Central memory CD4-positive, alpha-beta T cell (primary cell): ENCODE measurements at places on chromosomes 1 and 21.

- no peak for DNase-seq
Observed at GRCh38 chr21:38986806-38987632, 181.3 kb downstream of the ETS2 start.

DNA sequence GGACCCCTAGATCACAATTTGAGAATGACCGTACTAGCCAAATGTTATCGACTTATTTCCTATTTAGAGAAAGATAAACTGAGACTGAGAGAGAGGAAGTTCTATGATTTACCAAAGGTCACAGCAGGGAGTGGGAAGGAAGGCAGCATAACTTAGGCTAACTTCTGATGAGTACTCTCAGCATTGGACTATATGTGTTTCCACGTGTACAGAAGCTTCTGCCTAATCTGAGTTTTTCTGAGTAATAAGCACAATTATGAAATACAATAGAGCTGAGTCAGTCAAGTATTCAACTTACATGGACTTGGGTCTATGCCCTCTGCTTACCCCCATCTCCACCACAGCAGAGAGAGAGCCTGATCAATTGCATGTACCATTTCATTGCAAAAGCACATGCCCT lies 88.1 kb upstream of the HIVEP3 start:
- no peak for DNase-seq

DNA sequence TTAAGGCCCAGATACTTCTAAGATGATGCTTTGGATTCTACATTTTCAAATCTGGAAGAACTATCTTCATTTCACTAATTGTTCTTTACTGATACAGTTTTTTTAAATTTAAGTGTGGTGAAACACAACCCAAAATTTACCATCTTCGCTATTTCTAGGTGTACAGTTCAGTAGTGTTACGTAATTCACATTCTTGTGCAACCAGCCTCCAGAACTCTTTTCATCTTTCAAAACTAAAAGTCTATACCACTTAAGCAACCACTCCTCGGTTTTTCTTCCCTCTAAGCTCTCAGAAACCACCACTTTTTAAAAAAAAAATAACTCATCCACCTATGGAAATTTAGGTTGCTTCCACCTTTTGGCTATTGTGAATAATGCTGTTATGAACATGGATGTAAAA lies 220.7 kb downstream of the PDE4B start:
- DNase-seq = no peak

DNA sequence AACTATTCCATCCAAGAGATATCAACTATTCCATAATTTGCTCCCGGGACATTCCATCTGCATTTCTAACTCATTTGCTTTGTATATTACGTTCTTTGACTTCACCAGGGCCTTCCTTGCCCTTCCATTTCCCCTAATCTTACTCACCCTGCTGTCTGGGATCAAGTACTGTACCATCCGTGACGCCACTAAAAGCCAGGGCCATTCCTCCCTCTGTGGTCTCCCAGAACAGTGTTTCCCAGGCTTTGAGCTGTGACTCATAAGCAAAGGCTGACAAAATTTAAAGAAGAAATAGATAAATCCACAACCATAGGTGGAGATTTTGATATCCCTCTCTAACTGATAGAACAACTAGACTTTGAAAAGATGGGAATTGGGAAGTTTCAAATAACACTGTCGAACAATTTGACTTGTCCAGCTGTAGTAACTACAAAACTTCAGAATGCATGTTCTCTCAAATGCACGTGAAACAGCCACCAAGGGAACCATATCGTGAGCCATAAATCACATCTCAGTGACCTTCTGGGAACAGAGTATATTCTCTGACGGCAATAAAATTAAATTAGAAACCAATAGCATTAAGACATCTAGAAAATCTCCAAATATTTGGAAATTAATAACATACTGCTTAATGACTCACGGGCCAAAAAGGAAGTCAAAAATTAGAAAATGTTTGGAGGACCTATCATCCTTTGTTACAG lies 501.0 kb downstream of the SETD4 start:
- no peak for DNase-seq

- peak; percentile 61 for DNase-seq
Observed at GRCh38 chr1:110765640-110766335, 91.0 kb upstream of the KCNA3 start.

DNA sequence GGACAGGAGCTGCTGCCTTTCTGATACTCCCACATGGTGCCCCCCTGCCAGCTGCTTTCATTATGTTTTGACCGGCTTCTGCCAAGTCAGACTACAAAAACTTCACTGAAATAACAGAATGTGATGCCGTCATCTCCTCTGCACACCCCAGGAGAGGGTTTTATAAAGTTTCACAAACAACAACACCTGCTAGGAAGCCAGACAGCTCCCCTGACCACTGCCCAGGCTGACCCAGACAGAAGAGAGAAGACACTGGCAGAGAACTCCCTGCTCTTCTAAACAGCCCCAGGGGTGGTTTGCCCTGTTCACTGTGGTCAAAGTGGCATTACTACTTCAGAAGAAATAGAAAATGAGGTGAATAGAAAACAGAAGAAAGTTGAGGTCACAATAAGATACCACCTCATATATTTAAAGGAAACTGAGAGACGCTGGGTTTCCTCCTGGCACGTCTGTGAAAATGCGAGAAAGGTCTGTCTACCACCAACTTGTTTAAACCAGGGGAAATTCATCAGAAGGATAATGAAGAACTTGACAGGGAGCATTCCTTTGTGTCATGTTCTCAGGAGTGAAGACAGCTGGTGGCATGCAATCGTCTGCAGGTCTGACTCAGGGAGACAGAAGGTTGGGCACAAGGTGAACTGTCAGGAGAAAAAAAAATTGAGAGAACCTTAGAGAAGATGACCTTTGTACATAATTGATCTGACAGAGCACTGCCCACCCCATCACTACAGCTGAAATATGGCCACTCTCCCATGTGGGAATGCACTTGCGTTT lies 119.0 kb upstream of the NFIA start:
- DNase-seq = no peak

DNA sequence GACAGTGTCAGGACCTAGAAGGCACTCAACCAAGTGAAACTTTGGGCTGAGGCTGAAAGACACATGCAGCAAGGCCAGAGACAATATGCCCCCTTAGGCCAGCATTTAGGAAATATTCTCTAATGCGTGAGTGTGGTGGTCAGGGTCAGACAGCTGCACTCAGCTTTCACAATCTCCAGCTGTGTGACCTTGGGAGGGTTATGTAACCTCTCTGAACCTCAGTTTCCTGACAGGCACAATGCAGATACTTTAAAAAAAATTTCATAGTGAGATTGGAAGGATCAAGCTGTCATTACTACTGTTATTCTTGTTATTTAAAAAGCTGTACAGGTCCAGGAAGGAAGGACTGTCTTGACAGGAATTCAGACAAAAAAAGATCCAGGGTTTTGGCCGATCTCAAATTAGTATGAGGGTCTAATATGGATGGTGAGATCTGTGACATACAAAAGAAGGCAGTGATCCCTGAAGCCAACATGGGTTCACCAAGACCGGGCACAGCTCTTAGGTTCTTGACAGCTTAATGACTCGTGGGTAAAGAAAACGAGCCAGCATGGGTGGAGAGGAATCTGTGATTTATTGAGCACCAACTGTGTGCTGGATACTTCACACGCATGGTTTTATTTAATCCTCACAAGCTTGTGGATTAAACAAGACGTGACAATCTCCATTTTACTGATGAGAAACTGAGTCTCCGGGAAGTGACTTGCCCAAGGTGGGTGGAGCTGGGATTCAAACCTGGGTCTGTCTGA lies 54.6 kb upstream of the POU3F1 start:
- DNase-seq = no peak

- DNase-seq = no peak
Observed at GRCh38 chr21:19245188-19245580, 841.6 kb upstream of the TMPRSS15 start.
